Karpas-422 (cell line): ENCODE measurements at places on chromosomes 7 and 10.

- DNase-seq: no peak
Measured at GRCh38 chr7:110944966-110945644, 145.8 kb upstream of the LRRN3 start.

DNA sequence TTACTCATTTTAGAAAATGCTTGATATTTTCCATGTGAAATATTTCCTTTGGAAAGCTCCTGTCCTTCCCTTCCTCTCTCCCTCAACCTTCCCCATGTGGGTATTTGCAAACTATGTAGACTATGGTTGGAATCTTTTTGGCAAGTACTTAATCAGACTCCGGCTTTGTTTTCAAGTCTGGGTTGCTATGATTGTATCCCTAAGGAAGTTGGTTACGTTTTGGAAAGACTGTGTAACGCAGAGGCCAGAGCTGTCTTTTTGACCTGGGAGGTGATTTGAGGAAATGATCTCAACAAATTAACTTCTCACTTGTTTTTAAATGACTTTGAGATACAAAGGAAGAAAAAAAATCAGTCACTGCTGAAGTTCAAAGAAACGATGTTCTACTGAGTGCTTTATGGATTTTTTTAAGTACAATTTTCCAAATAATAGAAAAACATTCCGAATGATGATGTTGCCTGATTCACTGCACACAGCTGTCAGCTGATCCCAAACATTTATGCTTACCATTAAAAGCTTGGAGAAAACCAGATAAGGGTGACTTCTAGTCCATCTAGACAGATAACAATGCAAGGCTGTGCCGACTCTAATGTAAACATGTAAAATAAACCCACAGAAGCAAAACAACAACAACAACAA lies 145.5 kb upstream of the CELF2 start:
- DNase-seq: no peak

- no peak for DNase-seq
Measured at GRCh38 chr7:149109969-149110368, 16.2 kb downstream of the ZNF425 start.

DNA sequence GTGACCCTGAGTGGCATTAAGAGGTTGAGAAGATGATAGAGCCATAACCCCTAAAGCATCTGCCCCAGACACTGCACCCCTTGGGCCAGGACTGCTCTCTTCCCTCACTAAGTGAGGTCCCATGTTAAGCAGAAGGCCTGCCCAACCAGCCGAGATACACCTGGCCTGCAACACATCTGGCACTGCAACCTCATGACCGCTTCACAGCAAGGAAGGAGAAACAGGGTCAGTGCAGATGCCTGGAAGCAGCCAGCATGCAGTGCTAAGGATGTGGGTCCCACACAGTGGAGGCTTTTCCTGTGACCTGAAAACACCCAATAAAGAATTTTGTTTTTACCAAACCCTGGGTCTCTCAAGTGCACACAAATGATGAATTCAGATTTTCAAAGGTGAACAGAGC lies 7.4 kb downstream of the NOD1 start:
- DNase-seq: no peak

DNA sequence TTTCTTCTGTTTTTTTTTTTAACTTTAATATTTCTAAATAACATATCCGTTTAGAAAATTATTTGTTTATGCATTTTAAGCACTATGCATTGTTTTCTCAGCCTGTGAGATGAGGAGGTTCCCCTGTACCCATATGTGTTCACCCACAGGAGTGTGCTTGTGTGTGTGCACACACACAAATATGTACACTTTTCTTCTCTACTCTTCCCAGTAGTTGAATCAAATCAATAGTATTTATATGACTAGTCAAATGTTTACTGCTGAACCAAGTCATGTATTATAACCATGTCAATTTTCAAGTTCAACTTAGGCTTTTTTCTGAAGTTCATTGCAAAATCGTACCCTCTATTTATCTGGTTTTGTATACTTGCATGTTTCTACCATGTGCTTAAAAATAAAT lies 37.3 kb downstream of the HDAC9 start:
- no peak for DNase-seq

DNA sequence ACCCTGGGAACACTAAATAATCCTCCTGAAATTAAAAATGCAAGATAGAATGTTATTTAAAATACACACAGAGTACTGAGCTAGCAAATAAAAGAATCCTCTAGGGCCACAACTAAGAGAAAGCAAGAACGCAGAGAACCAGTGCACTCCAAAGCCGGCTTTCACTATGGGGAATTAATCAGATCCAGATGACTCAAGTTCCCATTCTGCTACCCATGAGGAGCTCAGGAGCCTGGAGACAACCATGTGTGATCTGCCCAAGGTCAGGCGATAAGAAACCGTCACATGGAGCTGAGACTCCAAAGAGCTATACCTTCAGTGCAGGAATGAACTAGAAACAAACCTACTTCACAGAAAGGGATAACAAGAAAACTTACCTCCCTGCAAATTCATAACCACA lies 19.5 kb upstream of the CYREN start:
- DNase-seq: no peak

DNA sequence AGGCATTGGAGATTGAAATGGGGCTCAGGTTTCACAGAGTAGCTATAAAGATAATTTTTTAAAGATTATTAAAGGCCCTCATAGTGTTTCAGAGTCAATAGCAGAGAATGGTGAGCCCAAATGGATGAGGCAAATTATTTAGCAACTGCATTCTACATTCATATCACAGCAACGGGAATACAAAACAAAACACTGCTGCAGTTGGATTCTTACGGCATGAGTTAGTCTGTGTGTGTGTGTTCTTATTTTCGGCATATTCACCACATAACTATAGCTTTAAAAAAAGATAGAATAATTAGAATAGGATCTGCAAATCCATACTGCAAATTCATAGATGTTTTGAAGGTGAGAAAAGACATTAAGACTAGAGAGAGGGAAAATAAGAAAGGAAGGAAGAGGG lies 66.0 kb downstream of the SUGCT start:
- DNase-seq: no peak

- DNase-seq: no peak
Measured at GRCh38 chr10:46171661-46172060, 115.1 kb upstream of the ANTXRL start.

DNA sequence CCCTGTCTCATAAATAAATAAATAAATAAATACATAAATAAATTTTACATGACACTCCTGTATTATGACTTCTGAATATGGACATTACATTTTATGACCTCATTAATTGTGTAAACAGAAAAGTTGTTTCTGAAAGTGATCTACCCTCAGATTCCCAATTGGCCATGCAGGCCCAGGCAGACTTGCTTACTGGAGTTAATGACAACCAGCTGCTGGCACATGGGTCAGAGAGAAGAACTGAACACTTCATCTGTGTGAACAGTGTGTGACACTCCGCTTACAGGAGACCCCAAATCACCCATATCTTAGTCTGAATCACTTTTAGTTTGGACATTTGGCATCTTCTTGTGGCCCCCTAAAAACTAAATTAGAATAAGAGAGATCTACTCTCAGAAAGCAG lies 31.4 kb downstream of the PARP12 start:
- no peak for DNase-seq

- DNase-seq: no peak
Measured at GRCh38 chr7:29454899-29455451, 108.7 kb upstream of the PRR15 start.

DNA sequence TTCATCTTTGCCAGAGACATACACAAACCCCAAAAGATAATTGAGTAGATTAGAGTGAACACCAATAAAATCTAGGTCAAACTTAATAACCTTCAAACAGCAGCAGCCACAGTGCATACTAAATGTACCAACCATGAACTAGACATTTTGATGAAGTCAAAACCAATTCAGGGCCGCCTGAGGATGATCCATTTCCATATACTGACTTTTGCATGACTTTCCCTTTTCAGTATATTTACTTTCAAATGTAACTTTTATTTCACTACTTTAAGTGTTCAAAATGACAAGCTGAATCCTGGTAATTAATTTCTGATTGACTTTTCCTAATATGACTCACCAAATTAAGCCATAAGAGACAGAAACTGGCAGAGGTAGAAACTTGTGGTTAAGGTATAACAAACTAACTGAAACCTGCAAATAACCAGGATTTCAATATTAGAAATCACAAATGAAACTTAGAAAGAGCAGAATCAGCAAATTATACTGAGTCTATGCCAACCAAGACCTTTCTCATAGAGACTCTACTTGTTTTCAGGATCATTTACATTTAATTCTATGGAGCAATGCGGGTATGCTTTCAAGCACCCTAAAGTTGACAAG lies 171.9 kb upstream of the LRRN3 start:
- no peak for DNase-seq

GRCh38 chr10:3995302-3996210 lies 210.5 kb upstream of the KLF6 start:
- no peak for DNase-seq

DNA sequence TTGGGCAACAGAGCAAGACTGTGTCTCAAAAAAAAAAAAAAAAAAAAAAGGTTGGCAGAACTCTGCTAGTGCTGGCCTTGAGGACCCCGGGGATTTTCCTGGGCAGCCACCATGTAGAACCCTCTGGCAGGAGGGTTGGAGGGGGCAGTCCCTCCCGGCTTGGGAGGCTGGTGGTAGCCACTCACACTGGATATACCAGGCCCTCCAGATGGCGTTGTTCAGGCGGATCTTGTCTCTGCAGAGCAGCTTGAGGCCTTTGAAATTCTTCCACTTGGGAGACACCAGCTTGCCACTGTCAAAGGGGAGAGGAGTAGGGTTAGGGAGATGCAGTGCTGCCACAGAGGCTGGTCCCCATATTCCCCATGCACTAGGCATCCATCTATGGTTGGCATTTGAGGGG lies 8.4 kb downstream of the MLXIPL start:
- peak; percentile 55 for DNase-seq

- DNase-seq: no peak
Measured at GRCh38 chr10:110176141-110177030, 31.0 kb upstream of the MXI1 start.

DNA sequence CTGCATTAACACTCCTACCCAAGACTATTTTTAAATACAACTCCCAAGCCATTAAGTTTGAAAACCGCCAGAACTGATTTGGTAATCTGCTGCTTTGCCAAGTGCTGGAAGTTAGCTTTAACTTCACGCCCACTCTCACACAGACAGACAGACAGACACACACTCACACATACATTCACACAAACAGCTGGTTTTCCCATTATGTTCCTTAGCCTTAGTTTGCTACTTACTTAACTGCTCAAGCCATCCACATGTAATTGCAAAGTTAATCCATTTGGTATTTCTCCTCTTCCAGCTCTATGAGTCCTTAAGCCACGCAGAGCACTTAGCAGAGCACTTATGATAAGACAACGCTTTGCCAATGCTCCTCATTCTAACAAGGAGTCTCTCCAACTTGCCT lies 8.3 kb downstream of the COBL start:
- no peak for DNase-seq

GRCh38 chr7:116509982-116510579 lies 10.5 kb downstream of the CAV2 start:
- no peak for DNase-seq
